NCI-H2081 treated with DMSO at 0.1 percent for 48 hours (cell line): ENCODE measurements at places on chromosomes 5 and 9.

- no peak for DNase-seq
Measured at GRCh38 chr5:41882765-41883164, 12.5 kb upstream of the OXCT1 start.

- no peak for DNase-seq
Measured at GRCh38 chr9:134320126-134320867, 6.0 kb upstream of the RXRA start.

DNA sequence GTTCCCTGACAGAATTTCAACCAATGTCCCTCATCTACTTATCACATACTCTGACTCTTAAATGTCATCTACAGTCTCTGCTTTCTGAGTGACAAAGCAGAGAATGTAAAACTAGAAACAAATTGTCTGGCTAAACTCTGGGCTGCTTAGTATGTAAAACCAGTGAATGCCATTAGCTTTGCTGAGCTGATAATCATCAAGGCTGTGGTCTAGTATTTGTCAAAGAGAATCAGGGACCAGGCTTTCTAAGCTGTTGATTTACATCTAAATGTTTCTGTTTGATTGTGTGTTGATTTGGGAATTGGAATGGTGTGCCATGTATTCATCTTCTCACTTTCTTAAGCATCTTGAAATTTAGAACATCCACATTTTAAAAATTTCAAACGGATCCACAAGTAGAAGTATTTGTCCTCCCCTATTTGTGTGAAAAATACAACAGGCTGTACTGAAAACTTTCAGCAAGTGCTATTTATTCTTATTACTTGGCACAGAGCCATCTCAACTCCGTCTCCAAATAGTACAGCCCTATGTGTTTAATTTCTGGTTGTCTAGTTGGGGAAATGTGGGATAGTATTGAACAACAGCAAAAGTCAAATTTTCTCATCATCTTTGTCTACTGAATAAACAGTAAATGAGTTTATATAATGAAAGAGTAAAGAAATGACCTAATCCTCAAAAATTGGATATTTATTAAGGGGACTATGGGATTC is 251.5 kb downstream of the KCTD16 start:
- DNase-seq: no peak

GRCh38 chr5:173901705-173902104 is 13.6 kb downstream of the CPEB4 start:
- no peak for DNase-seq

DNA sequence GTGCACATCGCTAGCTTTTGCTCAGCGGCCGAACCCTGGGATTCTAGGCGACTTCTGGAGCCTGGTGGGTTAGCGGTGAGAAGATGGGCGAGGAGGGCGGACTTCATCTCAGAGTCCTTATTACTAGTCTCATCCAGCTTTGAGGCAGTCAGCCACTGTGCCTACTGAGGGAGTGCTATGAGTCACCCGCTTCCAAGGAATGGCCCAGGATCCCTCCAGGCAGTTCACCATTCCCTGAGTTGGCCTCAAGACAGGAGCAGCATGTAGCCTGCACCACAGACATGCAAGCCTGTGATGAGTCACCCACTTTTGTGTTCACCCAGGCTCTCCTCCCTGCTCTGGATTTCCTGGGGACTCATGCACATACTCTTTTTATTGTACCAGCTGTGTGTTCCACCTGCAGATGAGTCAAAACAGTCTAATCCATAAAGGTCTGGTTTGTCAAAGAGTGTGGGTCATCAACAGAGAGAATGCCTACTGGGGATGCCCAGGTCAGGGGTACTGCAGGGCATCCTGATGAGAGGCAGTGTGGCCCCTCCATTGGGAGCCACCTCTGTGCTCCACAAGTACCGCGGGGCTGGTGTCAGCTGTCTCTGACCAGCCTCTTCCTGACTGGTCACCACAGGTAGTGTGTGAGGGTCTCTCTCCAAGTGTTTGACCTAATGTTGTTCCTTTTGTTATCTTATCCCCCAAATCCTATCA is 20.2 kb downstream of the SLC22A5 start:
- no peak for DNase-seq

DNA sequence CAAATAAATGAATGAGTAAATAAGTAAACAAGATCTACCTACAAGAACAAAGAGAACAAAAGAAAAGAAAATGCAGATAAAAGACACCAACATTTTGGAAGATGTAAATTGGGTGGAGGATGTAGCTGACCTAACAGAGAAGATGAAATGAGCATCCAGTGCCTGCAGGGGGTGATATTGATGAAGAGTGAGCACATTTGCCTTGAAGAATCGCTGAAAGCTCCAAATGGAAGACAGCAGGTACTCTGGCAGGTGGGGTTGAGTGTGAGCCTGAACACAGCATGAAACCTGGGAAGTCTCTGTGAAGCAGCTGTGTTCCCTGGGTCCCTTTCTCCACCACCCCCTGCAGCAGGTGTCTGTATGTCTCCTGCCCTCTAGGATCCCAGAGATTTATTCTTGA is 125.6 kb downstream of the NXNL2 start:
- no peak for DNase-seq

- DNase-seq: no peak
Measured at GRCh38 chr5:6450319-6450833, 1.7 kb downstream of the UBE2QL1 start.
